Activated CD8-positive, alpha-beta memory T cell treated with anti-CD3 and anti-CD28 coated beads for 1 hour (primary cell): ENCODE measurements at places on chromosomes 6 and 20.

GRCh38 chr6:134172706-134173365, 120.4 kb upstream of the SLC2A12 start:
- DNase-seq, result no peak

- no peak for DNase-seq
These were observed 23.6 kb upstream of the WFDC2 start for GRCh38 chr20:45445805-45446562.

GRCh38 chr6:161188547-161189465, 85.1 kb downstream of the AGPAT4 start:
- no peak for DNase-seq

DNA sequence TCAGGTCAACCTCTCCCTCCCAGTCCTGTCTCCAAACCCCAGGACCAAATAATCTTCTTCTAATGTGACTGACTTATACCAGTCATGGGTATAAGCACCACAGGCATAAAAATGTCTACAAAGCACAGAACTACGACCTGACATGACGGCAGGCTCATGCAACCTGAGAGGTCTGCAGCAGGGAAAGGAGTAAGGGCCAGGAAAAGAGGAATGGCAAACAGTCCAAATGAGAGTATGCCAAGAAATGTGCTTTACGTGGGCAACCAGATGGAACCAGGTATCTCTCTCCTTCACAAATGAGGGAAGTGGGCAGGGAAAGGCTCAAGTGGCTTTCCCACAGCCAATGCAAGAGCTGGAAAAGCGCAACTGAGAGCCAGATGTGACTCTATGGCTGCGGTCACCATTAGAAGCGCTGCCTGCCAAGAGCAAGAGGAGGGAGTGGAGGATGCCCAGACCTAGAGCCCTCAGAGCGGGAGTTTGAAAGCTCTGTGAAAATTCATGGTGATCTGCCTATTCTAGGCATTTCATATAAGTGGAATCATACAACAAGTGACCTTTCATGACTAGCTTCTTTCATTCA, 6.0 kb downstream of the APMAP start:
- DNase-seq, result no peak

GRCh38 chr6:159169557-159170332, 545 bp downstream of the FNDC1 start:
- DNase-seq, result no peak

DNA sequence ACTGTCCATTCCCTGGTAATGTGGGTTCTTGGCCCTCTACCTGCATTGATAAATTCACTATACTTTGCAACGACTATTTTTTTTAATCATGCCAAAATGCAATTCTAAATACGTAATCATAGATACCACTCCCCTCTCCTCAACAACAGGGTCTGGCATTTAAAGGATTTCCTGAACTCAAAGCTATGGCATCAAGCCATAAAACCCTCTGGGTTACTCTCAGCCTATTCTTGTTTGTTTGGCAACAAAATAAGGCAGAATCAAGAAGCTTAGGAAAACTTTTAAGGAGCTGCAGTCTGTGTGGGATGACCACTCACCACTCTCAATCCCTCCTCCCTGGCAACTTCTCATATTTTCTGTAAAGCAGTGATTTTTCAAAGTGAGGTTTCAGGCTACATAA, 669.9 kb upstream of the ID4 start:
- DNase-seq, result no peak

DNA sequence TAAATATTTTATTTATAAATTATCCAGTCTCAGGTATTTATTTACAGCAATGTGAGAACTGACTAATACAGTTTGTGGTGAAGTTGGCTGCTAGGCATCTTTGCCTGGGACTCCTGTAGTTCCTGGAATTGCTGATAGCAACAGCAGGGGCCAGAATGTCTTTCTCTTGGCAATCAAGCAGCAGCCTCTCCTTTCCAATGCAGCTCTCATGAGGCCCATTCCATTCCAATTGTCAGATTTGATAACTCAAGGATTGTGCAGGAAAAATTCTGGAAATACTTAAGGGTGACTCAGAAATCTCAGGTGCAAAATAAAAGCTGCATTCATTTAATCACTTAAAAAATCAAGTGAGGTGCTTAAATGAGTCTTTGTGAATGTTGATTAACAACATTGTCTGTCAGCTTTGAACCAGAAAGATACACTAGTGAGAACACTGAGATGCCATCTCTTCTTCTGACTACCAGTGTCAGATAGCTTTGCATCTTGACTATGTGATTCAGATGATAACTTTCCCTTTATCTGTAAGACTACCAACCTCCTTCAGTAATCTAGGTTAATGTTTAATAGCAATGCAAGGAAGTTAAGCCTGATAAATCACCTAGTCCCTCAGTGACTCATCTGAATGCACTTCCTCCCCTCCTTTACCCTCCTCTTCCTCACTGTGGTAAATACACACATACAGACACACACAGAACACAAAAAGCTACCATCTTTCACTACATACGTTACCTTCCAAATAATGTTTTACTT, 32.1 kb upstream of the COL21A1 start:
- no peak for DNase-seq

- no peak for DNase-seq
These were observed 4.9 kb downstream of the TRIB3 start for GRCh38 chr20:385448-385847.

DNA sequence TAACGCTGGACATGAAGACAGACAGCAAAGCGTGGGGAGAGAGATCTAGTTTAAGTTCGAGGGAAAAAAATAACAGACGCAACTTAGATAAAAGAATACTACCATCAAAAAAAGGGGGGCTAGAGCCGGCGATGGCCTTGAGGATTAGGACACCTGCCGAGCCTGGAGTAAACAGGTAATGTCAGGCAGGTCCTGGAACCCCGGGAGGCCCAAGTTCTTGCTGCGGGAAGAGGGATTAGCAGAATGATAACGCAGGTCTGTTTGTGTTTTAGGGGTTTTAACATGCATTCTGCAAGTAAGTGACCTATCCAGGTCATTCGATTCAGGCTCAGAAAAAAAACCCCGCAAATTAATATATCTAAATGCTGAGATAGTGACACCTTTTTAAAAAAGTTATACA, 754 bp upstream of the TMEM170B start:
- DNase-seq, result no peak

DNA sequence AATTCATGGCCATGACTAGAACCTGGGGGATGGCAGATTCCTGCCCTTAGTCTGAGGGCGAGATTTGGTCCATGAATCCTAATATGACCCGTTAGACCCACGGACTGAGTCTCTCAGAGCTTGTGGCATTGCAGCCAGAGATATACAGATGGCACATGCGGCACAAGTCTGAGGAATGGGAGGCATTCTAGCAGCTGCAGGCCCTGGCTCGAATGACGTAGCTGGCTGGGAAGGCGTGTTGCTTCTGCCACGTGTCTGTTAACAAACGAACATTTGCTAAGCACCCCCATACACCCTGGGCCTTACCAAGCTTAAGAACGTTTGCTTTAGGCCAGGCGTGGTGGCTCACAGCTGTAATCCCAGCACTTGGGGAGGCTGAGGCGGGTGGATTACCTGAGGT, 68.0 kb downstream of the CD164 start:
- DNase-seq, result no peak

GRCh38 chr6:8551386-8551785, 116.0 kb upstream of the SLC35B3 start:
- no peak for DNase-seq

- no peak for DNase-seq
These were observed 154.3 kb downstream of the NFATC2 start for GRCh38 chr20:51388227-51388626.

DNA sequence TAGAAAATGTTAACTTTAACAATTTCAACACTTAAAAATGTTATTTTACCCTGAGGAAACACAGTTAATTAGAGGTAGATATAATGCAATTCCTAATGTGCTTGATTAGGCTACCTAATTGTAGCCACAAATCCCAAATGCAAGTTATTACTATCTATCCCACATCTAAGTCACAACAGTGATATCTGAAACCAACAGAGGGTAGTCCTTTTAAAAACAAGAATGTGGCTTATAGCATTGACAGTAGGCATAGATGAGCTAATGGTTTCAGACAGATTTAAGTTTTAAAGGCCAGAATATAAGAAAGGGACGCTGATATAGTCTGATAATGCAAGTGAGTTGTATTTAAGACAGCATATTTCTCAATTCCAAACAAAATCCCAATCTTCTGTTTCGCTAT, 23.0 kb downstream of the PLN start:
- no peak for DNase-seq

- DNase-seq, result no peak
These were observed 28.6 kb upstream of the SPDEF start for GRCh38 chr6:34584694-34585093.

GRCh38 chr20:17874271-17875105, 94.1 kb downstream of the SNX5 start:
- no peak for DNase-seq

GRCh38 chr6:166616261-166617238, 10.5 kb downstream of the RPS6KA2 start:
- no peak for DNase-seq

GRCh38 chr6:111242452-111242851, 155.1 kb downstream of the SLC16A10 start:
- no peak for DNase-seq

- no peak for DNase-seq
These were observed 80.9 kb downstream of the HAO1 start for GRCh38 chr20:7859356-7859802.

- no peak for DNase-seq
These were observed 26.4 kb upstream of the MPC1 start for GRCh38 chr6:166408936-166409755.

GRCh38 chr6:126633373-126633772, 293.5 kb downstream of the CENPW start:
- DNase-seq, result no peak

- no peak for DNase-seq
These were observed 208.0 kb upstream of the TAB2 start for GRCh38 chr6:149109397-149110070.

GRCh38 chr6:80173411-80173810, 66.9 kb downstream of the BCKDHB start:
- DNase-seq, result no peak

GRCh38 chr6:170000071-170000843, 248.8 kb downstream of the ERMARD start:
- DNase-seq, result no peak

DNA sequence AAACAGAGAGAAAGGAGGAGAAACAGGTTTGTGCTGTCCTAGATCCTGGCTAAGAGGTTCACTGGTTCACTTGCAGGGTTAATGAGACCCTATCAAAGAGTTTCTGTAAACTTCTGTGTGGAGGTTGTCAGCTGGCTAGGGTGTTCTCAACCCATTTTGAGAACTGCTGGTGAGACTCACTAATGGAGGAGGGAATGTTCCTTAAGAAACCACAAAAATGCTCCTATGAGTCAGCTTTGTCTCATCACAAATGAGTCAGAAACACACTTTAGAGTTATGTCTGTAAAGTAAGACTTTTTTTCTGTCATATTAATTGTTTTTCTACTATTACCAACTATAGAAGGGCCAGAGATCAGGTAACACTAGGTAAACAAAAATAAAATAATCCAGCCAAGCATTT, 884.4 kb downstream of the PHF3 start:
- no peak for DNase-seq

DNA sequence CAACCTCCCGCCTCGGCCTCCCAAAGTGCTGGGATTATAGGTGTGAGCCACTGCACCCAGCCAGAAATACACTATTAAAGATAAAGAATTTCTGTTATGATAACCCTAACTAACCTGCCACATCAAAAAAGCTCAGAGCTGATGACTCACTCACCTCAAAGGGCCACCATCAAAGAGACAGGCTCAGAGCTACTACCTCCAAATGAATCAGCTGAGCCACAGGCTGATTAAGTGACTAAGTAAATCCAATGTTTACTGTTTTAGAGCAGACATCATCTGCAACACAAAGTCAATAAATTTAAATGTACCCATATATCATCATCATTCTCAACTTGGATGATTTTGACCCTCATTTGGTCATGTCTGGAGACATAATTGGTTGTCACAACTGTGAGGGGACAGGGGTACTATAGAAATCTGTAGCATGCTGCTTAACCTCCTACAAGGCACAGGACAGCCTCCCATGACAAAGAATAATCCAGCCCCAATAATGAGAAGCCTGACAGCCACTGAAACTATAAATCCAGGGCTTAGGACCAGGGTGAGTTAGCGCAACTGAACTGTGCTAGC, 106.5 kb downstream of the ATP9A start:
- no peak for DNase-seq

DNA sequence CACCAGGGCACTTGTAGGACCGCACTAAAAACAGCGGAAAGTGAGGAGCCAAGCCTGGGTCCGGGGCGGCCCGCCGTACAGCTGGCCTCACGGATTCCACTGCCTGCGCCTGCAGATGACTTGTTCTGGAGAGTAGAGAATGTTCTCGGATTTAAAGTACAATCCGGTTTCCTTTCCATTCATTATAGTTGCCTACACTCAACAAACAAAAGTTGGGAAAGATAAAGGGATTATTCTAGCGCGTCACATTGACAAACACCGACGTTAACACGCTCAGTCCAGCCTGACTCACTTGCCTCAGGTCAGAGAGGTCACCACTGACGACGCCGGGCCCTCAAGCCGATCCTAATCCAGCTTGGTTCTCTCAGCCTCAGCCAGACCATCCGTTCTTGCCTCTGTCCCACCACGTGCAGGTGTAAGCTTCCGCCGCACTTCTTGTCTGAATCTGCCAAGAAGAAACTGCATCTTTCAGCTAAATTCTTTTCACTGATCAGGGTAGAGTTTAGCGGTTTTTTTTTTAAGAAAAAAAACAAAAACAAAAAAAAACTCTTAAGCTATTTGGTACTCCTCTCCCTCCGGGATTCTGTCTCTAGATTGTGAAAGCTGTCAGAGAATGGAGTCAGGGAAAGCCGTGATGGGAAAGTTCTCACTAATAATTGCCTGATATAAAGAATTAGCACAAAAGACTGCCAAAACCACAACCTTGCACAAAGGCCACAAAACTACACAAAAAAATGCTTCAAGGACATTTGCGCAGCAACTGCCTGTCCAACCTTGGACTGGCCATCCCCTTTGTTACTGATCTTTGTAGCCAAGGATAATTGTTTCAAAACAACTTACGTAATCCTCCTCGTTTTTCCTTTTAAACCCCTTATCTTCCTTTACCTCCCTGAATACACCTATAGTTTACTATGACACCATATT, 1.1 kb upstream of the PHF10 start:
- no peak for DNase-seq

DNA sequence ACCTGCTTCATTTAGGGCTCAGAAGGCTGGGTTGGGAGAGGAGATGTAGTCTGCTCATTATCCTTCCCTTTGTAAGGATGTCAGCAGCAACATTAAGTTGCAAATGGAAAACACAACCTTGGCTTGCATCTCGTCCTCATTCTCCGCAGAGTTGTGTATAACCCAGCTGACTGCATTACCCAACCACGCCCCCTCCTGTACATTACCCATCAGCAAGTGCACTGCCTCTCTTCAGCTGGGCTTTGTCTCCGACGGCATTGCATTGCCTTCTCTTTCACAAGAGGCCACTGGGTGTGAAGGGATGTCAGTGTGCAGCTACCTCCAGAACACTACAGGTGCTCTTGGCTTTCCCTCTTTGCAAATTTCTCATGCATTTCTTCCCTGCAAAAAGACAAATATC, 128.7 kb upstream of the TSHZ2 start:
- no peak for DNase-seq

DNA sequence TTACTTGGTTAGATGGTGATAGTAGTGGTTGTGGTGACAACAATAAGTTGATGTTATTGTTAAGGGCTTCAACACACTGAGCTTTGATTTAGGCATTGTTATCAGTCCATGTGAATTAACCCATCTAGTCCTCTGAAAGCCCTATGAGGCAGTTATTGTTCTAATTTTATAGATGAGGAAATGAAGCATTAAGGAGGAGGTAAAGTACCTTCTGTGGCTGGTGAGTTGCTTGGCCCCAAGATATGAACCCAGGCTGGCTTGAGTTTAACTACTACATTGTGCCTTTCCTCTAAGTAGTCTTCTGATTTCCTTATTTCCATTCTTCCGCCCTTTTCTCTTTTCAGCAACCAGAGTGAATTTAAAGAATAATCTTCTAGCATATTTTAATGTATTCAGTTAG, 81.7 kb downstream of the QKI start:
- DNase-seq, result no peak
